ENCODE measurements at places on chromosomes 5 and 9.

DNA sequence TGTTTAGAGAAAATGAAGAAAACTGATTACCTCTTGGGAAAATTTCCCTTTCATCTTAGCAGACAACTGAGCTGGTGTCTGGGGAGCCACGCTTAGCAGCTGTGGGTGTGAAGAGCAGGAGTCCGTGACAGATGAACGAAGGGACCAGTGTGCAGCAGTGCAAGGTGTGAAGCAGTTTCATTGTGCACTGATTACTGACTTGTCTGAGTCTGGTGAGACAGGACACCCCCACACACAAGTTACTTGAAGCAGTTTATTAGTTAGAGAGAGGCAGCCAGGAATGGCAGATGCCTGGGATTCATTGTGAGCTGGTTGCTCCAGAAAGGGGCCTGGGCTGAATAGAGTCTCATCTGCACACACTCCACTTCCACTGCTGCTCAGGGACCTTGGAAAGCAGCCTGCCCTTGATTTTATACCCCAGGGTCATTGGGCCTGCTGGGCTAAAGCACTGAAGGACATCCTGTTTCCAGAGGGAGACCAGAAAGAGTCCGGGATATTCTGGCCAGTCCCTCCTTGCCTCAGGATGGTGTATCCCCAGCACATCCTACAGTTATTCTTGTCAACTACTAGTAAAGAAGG, 47.4 kb downstream of the FBXL7 start:
- DNase-seq = no peak

DNA sequence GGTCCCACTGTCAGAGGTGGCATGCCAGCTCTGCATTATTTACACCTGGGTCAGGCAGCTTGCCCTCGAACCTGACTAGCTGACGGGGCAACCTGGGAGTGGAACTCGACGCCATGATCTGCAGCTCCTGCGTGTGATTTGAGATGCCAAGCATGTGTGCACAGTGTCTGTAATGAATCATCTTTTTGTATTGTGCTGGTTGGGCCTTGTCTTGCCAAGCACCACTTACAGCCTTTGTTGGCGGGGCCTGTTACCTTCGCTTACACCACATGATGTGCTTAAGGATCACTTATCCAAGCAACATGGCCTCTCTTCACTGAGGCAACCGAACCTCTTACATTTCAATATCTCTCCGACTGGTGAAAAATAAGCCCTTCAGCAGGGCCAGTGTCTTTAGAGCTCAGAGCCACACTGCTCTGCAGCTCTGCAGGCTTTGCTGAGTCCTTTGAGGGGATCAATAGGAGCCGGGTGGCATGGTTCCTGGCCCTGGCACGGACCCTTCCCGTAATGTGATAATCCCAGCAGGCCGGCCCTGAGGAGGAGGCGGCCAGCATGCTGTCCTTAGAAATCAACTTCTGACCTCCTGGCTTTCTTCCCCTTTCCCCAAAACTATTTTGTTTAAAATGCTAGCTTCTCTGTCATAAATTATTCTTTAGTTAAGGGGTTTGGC, 297.7 kb upstream of the CD180 start:
- no peak for DNase-seq

- no peak for DNase-seq
These were observed 450.4 kb upstream of the CHD1 start for GRCh38 chr5:99379187-99379586.

GRCh38 chr5:35785601-35786085, 71.0 kb upstream of the IL7R start:
- DNase-seq = no peak

DNA sequence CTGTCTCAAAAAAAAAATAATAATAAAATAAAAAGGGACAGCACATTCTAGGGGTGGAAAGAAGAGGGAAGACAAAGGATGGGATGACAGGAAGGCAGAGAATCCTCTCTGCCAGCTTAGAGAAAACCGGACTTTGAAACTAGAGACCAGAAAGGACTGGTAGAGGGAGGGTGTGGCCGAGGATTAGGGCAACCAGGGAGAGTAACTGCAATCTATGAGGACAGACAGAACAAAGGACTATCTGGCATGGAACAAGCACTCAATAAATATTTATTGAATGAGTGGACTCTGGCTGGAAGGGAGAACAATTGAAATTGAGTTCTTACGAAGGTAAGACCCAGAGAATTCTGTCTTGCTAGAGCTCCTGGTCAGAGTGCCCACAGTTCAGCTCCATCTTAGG, 2.4 kb downstream of the GBA2 start:
- no peak for DNase-seq

DNA sequence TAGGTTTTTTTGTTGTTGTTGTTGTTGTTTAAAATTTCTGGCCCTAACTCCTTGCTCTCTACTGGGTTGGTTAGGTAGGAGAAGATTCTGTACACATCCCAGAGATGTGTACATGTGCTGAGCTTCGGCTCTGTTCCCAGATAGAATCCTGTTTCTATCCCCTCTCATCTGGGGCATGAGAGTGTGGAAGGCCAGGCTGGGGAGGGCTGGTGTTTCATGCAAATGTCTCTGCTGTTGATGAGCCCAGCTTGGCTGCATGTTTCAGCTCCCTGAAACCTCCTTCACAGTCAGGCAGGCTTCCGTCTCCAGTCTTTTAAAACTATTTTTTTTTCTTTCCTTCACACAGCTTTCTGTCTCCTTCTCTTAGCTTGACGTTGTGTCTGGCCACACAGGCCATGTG, 526.9 kb upstream of the KLF4 start:
- DNase-seq = no peak

- no peak for DNase-seq
These were observed 39.3 kb downstream of the GARNL3 start for GRCh38 chr9:127303830-127304229.

GRCh38 chr9:123678878-123679329, 251.0 kb downstream of the DENND1A start:
- no peak for DNase-seq

- DNase-seq = no peak
These were observed 18.7 kb downstream of the ROPN1L start for GRCh38 chr5:10460252-10460906.

DNA sequence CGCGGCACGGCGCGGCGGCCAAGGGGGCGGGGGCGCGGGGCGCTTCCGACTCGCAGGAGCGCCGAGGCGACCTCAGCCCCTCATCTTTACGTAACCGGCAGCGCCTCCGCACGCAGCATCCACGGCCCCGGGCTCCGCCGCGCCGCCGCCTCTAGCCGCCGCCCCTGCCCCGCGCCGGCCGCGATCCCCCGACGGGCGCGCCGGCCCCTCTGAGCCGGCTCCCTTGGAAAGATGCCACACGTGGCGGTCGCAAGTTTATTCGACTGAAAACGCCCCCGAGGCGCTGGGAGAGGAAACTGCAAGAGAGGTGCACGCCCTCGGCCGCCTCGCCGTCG, 1.0 kb downstream of the KLF9 start:
- DNase-seq = no peak

- DNase-seq = no peak
These were observed 379.7 kb downstream of the TMEM38B start for GRCh38 chr9:106074006-106074405.

DNA sequence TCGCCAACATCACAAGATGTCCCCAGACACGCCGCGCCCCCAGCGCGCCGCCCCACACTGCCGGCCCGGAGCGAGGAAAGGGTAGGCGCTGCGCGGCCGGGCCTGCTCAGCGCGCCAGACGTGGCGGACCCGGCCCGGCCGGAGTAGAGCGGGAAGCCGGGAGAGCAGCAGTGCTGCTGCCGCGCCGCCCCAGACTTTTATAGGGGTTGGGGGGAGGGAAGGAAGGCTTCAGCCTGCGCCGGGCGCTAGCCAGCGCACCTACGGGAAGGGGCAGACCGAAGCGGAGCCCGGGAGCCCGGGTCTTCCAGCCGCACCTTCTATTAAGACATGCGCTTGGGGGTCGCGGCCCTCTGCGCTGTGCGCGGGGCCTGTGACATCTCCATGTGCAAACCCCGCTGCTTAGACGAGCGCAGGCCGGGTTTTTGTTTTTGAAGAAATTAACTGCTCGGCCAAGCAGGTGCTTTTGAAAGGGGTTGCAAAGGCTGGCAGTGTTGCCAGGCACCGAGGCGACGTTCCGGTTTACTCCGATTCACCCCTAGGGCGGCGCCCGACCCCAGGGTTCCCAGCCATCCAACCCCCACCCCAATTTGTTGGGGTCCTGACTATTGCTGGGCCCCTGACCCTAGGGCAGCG, 353 bp upstream of the PAX5 start:
- peak; percentile 30 for DNase-seq

GRCh38 chr9:99475401-99476065, 253.5 kb downstream of the SEC61B start:
- no peak for DNase-seq

GRCh38 chr5:123943151-123943550, 431.2 kb downstream of the CSNK1G3 start:
- DNase-seq = no peak

DNA sequence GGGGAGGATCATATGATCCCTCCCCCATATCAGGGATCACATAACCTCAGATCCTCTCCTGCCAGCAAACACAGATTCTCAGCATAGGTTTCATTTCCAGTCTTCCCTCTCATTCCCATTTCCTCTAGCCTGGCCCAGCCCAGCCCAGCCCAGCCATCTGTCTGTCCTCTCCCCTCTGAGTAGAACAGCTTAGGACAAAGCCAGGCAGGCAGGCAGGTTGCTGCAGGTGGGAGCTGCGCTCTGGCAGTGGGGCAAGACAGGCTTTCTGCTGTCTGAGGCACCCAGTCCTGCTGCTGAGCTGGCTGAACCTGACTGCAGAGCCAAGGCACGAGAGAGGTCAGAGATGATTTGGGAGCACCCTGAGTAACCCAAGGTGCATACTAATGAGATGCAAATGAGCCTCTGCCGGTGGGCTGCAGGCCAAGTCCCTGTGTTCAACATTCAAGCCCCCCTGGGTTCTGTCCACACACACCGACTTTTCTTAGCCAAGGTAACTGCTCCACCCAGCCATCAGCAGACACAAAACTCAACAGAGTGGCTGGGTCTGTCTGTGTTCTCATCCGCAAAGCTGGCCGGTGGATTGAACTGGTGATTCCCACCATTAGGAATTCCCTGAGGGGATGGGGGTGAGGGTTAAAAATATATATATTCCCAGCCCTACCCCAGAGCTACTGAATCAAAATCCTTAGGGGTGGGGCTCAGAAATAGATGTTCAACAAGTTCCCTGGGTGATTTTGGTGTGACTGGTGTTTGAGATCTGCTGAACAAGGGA, 9.1 kb downstream of the FAT2 start:
- no peak for DNase-seq

GRCh38 chr5:179115307-179115706, 55.1 kb downstream of the ZNF354C start:
- no peak for DNase-seq

DNA sequence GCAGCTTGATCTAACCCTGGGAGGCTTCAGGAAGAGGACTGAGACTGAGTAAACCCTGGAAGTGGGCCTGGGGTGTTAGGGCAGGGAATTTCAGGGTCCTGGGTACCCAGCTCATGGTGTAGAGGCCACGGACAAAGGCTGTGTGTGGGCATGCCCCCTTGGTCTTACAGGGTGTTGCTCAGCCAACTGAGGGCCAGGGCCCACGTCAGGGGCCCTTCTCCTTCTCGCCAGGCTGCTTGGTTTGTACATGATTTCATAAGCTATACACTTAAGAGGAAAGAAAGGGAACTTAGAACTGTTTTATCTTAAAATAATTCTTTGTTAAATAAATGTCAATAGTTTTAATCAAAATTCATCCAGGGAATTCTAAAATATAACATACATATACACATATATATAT, 95.4 kb downstream of the TLE4 start:
- DNase-seq = no peak

GRCh38 chr9:135796784-135797485, 95.0 kb downstream of the KCNT1 start:
- DNase-seq = no peak

- DNase-seq = no peak
These were observed 453.4 kb downstream of the DMAC1 start for GRCh38 chr9:7346144-7346543.

GRCh38 chr5:140242099-140242498, 60.8 kb downstream of the PFDN1 start:
- DNase-seq = no peak

GRCh38 chr5:146173597-146173996, 8.9 kb downstream of the LARS1 start:
- DNase-seq = no peak

GRCh38 chr9:131203431-131204218, 72.7 kb downstream of the FAM78A start:
- no peak for DNase-seq

GRCh38 chr5:79436224-79436623, 77.7 kb downstream of the HOMER1 start:
- no peak for DNase-seq

- DNase-seq = no peak
These were observed 177.9 kb downstream of the XRCC4 start for GRCh38 chr5:83255268-83255667.

GRCh38 chr9:115374724-115375268, 256.8 kb upstream of the TNC start:
- DNase-seq = no peak

- DNase-seq = no peak
These were observed 97.4 kb upstream of the ITGA1 start for GRCh38 chr5:52690236-52690768.

DNA sequence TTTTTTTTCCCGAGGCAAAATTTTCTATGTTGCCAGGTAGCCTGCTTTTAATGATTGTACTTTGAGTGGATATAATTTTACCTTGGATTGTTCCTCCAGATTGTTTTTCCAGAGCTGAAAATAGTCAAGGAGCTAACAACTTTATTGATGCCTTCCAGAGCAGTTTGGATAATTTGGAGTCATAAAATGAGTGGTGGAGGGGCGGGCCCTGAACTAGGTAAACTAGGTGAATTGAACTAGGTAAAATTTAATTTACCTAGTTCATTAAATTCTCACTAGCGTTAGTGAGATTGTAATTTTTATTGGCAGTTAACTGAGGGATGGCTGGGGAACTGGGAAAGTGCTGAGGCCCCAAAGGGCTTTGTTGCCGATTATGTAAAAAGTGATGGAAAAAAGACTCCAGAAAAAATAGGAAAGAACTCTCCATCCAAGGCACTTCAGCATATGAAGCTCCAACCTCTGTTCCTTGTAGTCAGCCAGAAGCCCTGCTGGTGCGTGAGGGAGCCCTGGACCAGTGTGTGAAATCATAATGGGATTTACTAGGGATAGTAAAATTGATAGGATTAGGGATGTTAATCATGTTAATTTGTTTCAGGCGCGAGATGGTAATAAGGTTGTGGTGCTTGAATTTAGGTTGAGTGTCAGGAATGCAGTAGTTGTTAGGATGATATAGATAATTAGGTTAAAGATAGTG, 1.7 kb downstream of the DNAJC25 start:
- DNase-seq = no peak

GRCh38 chr9:95305770-95306492, 11.6 kb downstream of the FANCC start:
- DNase-seq = no peak
